NCI-H69 (cell line): ENCODE measurements at places on chromosomes 5 and 9.

DNA sequence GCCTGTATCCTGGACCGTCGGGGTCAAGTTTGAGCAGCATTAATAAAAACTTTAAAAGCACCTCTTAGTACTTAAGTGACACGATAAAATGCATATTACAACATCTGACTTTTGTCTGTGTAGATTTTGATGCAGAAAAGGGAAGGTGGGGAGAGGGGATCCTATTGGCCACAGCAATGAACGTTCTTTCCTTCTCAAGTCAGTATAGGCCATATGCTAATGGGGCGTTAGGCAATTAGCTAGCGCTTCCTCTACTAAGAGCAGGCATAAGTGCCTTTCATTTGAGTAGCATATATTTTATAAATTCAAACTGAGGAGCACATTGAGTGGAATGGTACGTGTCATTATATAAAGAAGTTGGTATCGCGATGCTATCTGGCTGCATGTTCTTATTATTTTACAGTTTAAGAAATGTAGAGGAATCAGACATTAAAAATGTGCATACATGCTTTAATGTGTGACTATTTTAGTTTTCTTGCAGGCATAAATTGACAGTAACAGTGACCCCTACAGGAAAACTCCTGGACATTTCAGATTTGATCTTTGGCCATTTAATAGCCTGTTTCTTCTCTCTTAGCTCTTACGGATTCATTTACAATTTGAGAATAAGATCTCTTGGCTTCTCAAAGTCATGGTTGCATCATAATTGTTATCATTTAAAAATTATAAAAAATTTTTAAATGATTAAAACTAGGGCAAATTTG is 1.1 kb upstream of the GNA14 start:
- peak; percentile 57 for DNase-seq

DNA sequence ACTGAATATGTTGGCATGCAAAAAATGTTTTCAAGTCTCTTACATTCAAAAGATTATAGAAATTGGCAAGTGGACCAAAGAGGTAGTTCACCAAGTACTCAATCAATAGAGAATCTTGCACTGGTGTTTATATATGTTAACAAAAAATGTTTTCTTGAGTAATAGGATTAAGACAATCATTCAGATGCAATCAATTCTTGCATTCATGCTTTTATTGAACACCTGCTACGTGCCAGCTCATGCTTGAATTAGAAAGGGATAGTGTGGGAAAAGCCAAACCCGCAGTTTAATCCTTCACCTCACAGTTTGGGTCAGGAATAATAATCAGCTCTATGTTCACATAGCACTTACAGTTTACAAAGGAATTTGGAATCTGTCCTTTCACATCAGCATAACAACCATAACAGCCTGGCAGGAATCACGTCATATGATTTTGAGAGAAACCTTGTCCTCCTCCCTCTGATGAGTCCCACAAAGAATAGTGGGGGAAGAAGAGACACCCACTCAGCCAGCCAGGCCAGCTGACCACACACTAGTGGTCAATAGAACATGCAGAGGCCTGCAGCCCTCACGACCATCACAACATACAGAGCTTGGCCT is 36.8 kb upstream of the FRRS1L start:
- no peak for DNase-seq

- peak; percentile 34 for DNase-seq
Observed at GRCh38 chr9:19456426-19456825, 47.6 kb downstream of the ACER2 start.

- no peak for DNase-seq
Observed at GRCh38 chr9:92508018-92508820, 25.9 kb upstream of the ASPN start.

DNA sequence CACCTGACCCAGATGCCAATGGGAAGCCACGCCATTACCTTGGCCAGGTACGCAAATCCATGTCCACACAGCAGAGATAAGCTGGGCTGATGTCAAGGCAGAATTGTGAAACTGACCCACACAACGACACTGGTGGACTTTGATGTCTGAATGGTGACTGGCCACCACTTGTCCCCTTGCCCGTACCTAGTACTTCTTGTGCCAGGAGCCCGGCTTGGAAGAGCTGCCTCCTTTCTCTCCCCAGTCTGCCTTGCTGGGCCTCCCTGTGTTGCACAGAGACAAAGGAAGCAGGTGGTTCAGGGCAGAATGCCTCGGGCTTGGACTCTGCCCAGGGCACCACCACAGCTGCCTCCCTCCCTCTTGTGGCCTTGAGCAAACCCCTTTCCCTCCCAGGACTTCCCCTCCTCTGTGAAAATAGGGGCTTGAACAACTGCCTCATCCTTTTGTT is 23.3 kb downstream of the PTGES2 start:
- peak; percentile 91 for DNase-seq

- DNase-seq: no peak
Observed at GRCh38 chr5:28548856-28549255, 1510.5 kb upstream of the CDH9 start.

GRCh38 chr5:160305319-160305718 is 7.0 kb downstream of the CCNJL start:
- no peak for DNase-seq

- DNase-seq: no peak
Observed at GRCh38 chr9:107942291-107942690, 452.7 kb upstream of the KLF4 start.
